ENCODE measurements at places on chromosomes 5 and 9.

GRCh38 chr9:114060070-114060469, 18.0 kb downstream of the AMBP start:
- no peak for DNase-seq

- no peak for DNase-seq
Measured at GRCh38 chr9:36320466-36320865, 62.2 kb upstream of the GNE start.

GRCh38 chr5:59356813-59357380, 536.6 kb downstream of the PDE4D start:
- DNase-seq: no peak

DNA sequence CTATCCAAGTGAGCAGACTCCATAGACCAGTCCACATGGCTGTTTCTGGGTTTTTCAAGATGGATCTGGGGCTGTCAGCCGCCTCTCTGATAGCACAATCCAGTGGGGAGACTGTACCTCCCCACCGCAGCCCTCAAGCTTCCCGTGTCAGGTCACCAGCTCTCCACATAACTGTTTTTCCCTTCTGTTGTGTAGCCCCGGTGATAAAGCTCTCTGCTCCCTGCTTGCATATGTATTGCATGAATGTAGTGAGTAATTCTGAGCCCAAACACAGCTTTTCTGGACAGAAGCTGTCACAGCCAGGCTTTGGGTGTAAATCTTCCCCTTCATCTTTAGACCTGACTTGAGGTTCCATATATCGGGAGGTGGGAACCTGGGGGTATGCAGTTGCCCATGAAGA, 23.1 kb upstream of the CFAP157 start:
- no peak for DNase-seq

GRCh38 chr5:20554001-20554400, 566.0 kb upstream of the CDH18 start:
- no peak for DNase-seq

DNA sequence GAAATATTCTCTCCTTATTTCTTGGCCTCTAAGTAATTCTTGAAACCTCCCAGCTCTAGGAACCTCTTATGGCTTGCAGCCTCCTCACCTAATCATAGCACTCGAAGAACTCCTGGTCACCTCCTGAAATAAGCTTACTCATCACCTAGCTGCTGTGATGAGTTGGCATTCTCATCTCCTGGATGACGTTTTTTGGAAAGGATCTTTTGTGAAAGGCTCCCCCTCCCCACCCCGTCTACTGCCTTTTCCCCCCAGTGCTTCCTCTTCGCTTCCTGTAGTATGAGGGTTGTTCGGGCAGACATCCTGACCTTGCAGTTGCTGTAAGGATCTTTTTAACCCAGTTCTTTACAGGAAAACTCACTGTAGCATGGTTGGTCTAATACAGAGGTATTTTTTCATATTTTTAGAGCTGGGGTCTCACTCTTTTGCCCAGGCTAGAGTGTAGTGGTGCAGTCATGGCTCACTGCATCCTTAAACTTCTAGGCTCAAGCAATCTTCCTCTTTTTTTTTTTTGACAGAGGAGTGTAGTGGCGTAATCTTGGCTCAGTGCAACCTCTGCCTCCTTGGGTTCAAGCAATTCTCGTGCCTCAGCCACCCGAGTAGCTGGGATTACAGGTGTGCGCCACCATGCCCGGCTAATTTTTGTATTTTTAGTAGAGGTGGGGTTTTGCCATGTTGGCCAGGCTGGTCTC, 41.8 kb downstream of the ARHGAP26 start:
- no peak for DNase-seq

GRCh38 chr9:131609099-131609830, 63.9 kb downstream of the PRRT1B start:
- DNase-seq: no peak

DNA sequence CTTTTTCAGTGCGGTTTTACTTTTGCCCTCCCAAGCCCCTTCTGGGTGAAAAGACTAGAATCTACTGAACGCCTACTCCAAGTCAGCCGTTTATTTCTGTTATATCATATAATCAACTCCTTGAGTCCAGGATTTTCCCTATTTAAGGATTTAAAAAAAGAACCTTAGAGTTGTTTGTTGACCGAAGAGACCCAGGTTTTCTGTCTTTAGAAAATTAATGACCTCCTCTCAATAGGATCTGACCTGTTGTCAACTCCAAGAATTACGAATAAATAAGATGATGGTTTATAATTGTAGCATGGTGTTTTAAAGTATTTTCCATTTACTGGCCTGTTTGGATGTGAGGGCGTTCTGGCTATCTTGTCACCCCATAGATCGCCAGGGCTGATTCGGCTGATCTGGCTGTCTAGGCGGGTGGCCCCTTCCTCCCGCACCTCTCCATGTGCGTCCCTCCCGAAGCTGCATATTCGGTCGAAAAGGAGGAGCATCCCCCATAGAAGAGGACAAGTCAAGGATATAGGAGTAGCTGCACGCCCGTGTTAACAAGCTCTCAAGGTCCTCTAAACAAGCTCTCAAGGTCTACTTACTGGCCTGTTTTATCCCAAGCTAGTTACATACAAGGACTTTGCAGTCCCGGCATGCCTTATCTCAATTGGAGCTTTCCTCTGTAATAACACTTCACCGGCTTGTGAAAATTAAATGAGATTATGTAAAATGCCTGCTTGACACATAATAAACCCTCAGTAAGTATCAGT, 1.1 kb upstream of the UBAP2 start:
- DNase-seq: no peak

- DNase-seq: no peak
Measured at GRCh38 chr5:133321833-133322420, 270.1 kb downstream of the HSPA4 start.

GRCh38 chr5:137666901-137667300, 69.0 kb downstream of the KLHL3 start:
- DNase-seq: no peak

- DNase-seq: no peak
Measured at GRCh38 chr5:55308254-55308836, 556 bp downstream of the MTREX start.

DNA sequence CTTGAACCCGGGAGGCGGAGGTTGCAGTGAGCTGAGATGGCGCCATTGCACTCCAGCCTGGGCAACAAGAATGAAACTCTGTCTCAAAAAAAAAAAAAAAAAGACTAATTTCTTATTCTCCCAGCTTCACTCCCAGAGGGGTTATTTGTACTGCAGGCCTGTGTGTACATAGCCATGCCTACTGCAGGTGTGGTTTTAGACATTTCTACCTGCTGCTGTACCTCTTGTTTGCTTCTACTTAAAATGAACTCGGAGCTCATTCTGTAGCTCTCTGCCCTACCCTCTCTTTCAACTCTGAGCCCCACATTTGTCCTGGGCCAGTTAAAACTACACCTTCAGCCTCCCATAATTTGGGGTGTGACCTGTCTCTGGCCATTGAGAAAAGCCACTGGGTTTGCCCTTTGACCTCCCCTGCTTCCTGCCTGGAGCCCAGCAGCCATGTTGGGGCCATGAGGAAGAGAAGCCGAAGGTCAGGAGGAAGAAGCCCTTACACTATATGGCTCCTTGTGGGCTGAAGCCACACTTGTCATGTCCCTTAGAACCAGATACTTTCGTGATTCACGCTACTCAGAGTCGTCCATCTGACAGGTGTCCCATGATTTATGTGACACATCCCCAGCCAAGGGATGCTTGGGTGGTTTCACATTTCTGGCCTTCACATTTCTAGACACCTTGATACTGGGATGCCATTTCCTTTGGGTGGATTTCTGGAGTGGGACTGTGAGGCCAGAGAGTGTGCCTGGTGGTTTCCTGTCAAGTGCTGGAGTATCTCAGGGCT, 9.4 kb upstream of the CARD19 start:
- DNase-seq: no peak

DNA sequence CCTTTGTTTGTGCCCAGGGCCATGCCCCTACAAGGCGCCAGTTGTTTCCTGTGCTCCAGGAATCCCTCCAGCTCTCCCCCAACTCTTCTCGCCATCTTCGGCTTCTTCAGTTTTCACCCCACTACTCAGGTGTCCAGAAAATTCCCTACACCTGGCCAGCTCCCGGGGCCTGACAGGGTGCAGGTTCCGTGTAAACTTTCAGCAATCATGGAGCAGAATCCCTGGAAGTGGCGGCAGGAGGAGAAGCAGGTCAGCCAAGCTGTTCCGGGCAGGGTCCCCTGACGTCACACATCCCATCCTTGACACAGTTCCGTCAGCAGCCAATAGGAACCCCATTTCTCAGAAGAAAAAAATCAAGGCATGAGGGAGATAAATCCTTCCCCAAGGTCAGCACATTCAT, 12.2 kb upstream of the ADGRD2 start:
- no peak for DNase-seq

DNA sequence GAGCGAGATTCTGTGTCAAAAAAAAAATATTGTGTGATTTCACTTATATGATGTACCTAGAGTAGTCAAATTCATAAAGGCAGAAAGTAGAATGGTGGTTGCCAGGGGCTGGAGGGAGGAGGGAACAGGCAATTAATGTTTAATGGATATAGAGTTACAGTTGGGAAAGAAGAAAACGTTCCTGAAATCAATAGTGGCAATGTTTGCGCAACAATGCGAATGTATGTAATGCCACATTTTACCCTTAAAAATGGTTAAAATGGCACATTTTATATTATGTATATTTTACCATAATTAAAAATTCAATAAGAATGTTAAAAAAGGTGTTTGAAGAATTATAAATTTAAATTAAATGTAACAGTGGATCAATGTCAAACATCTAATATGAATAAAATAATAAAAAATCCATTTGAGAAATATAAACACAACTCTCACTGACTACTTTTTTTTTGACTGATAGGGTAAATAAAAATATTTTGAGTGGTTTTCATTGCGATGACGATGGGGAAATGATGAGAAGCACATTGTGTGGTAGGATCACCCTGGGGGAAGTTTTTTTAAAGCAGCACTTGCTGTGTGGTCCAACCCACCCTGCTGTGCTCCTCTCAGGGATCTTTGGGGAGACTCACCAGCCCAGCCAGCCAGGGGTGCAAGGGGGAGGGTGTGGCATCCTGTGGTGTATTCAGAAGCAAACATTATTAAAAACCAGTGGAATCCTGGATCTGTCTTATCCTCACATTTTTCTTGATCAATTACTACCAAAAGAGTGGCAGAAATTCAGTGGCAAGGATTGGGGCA, 4.3 kb downstream of the FYB1 start:
- DNase-seq: no peak

DNA sequence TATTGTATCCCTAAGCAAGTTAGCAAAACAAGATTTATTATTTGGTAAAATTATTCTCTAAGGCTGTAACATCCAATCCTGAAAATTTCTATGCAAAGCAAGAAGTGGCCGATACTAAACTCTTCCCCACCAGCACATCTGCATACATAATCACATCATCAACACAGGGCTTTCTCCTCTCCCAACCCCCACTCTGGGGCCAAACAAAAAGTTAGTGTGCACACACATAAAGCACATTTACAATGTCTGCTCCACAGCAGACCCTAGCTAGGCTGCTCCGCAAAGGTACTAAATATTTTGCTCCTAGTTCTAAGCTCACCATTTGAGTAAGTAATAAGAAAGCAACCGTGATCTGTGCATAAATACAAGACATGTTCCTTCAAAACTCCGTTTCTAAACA, 3.6 kb downstream of the RNF130 start:
- DNase-seq: no peak

DNA sequence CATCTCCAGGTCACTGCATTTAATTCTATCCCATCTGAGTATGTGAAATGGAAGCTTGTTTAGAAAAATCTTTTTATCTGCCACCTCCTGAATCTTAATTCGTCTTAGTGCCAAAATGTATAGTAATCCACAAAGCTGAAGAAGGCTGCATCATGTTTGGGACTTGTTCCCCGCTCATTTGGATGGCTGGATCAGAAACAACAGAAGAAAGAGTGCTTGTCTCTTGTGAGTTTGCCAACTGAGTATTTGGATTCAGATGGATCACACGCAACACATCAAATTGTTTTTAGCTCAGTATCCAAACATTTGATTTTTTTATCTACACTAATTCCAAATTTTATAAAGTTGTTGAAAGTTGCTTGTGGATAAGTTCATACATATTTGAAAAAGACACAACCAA, 197.2 kb upstream of the PAPPA start:
- no peak for DNase-seq

- DNase-seq: no peak
Measured at GRCh38 chr5:136420168-136420898, 55.0 kb upstream of the TRPC7 start.

GRCh38 chr9:12095931-12096330, 597.3 kb upstream of the TYRP1 start:
- no peak for DNase-seq

DNA sequence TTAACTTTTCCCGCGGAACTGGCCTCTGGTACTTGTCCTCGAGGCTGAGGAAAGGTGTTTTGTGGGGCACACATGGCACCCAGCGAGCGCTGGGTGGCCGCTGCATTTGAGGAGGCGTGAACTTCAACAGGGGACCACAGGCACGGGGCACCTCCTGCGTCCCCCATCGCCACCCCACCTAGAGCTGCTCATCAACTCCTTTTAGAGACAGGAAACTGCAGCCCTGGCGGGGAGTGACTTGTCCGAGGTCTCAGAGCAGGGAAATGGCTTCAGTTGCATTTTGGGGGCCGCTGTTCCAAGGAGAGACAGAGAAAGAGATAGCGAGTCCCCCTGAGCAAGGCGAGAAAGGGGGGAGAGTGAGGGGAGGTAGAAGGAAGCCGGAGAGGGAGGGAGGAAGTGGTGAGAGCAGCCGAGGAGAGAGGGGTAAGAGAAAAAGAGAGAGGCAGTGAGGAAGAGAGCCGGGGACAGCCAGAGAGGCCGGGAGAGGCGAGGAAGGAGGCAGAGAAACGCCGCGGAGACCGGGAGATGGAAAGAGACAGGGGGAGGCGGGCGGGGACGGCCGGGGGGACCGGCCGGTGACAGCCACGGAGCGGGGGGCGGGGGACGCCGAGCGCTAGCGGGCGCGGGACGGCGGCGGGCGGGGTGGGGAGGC, 12.5 kb upstream of the LHX2 start:
- DNase-seq: no peak

DNA sequence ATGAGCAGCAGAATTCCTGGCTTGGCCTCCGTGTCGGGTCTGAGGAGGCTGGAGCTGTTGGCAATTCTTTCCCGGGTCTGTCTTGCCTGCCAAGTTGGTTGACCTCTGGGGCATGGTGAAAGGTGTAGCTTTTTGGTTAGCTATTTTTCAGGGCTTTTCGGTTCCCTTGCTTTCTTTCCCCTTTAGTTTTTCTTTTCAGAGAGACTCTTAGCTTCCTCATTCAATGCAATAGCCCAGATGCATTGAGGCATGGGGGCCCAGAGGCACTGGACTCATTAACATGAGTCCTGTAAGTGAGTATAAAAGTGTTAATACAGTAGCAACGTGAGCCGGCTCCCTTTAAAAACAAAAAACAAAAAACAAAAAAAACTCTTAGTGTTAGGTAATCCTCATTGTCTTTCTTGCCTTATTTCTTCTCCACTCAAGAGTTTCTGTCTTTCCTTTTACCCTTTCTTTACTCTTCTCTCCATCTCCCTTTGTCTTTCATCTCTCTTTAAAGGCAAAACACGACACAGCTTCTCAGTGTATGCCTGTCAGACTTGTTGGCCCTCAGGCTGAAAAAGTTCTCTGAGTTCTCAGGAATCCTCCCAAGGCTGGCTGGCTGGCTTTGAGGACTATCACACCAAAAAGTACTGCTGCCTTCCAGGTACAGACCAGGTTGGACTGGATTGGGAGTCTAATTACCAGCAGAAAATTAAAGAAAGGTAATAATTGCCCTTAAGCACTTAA, 289.9 kb upstream of the TUT7 start:
- no peak for DNase-seq

Measured in stimulated activated CD4-positive, alpha-beta T cell treated with anti-CD3 and anti-CD28 coated beads, Interleukin-12 subunit alpha, Interleukin-12 subunit beta, amount 100 ng/mL, for 24 hours (primary cell).